Trophoblast cell (in vitro differentiated cells and primary cell): ENCODE measurements at places on chromosomes 2 and 18.

- DNase-seq, result no peak
- no peak overlapping the region for H3K27ac ChIP-seq
- H3K4me1 ChIP-seq, result no peaks in the 10 kb centered on the region
- H3K27me3 ChIP-seq, result no peaks in the 10 kb centered on the region
- H3K36me3 ChIP-seq, result no peaks in the 10 kb centered on the region
Observed at GRCh38 chr18:1124495-1124894, 219.8 kb downstream of the ADCYAP1 start.

DNA sequence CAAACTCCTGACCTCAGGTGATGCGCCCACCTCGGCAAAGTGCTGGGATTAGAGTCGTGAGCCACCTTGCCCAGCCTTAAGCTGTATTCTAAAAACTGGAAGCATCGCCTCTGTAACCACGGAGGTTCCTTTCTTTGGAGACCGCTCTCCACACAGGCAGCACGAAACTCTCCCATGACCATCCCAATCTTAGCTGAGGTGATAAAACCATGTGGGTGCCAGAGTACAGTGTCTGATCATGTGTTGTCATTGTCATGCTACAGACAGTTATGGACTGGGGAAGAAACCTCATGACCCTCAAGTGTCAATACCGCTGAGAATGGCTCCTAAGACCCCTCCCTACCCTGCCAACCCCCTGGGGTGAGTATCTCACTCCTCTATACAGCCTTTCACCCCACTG, 41.4 kb upstream of the EPG5 start:
- no peaks in the 10 kb centered on the region for H3K27me3 ChIP-seq
- no peak overlapping the region for H3K27ac ChIP-seq
- H3K4me3 ChIP-seq, result no peak overlapping the region
- no peak for DNase-seq
- H3K36me3 ChIP-seq, result peaks cover 13% of the 10 kb centered on the region

GRCh38 chr2:172169611-172170010, 66.9 kb upstream of the DLX2 start:
- no peak overlapping the region for H3K4me3 ChIP-seq
- no peaks in the 10 kb centered on the region for H3K27me3 ChIP-seq
- H3K36me3 ChIP-seq, result no peaks in the 10 kb centered on the region
- peaks cover 2% of the 10 kb centered on the region for H3K4me1 ChIP-seq
- no peak overlapping the region for H3K27ac ChIP-seq

DNA sequence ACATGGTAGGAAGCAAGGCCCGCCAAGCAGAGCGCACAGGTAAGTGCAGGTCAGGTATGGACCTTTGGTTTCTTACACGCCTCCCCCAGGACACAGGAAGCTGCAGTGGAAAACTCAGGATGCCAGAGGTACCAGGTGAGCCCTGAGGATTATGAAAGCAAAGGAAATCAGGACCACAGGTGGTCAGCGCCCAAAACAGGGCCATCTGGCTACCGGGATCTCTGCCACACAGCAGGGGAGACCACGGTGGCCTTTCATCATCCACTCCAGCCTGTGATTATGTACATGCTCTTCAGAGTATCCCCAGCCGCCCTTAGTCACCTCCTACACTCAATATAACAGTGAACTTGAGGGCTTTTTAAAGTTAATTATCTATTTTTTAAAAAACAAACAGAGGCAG, 125.5 kb upstream of the EPC2 start:
- no peaks in the 10 kb centered on the region for H3K4me1 ChIP-seq
- no peaks in the 10 kb centered on the region for H3K36me3 ChIP-seq
- no peaks in the 10 kb centered on the region for H3K27me3 ChIP-seq
- DNase-seq, result no peak
- no peak overlapping the region for H3K4me3 ChIP-seq

- H3K4me1 ChIP-seq, result no peaks in the 10 kb centered on the region
- H3K27me3 ChIP-seq, result no peaks in the 10 kb centered on the region
- no peaks in the 10 kb centered on the region for H3K36me3 ChIP-seq
- no peak for DNase-seq
- H3K27ac ChIP-seq, result no peak overlapping the region
- no peak overlapping the region for H3K4me3 ChIP-seq
Observed at GRCh38 chr2:168198476-168199207, 48.8 kb downstream of the STK39 start.

DNA sequence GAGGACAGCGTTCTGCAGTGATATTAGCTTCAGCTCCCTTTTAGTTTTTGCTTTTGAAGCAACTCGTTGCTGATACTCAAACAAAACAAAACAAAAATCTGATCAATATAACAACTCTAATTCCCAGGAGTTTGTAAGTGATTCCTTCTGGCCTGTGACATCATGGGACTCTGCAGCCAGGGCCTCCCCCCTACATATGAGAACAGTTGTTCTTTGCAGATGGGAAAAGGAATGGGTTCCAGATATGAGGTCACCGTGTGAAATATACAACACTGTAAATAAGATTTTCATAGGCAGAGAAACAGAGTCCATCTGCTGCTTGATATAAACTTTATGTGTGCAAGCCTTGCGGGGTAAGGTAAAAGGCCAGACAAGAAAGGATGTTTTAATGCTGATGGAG, 56.7 kb downstream of the DIS3L2 start:
- DNase-seq, result no peak
- no peak overlapping the region for H3K4me3 ChIP-seq
- no peaks in the 10 kb centered on the region for H3K4me1 ChIP-seq
- no peaks in the 10 kb centered on the region for H3K27me3 ChIP-seq
- H3K36me3 ChIP-seq, result no peaks in the 10 kb centered on the region
- no peak overlapping the region for H3K27ac ChIP-seq

GRCh38 chr2:142944264-142944663, 66.8 kb downstream of the KYNU start:
- H3K27me3 ChIP-seq, result no peaks in the 10 kb centered on the region
- H3K4me3 ChIP-seq, result no peak overlapping the region
- no peaks in the 10 kb centered on the region for H3K36me3 ChIP-seq
- no peak overlapping the region for H3K27ac ChIP-seq
- no peaks in the 10 kb centered on the region for H3K4me1 ChIP-seq
- peak; percentile 86 for DNase-seq

- H3K4me3 ChIP-seq, result no peak overlapping the region
- H3K36me3 ChIP-seq, result peaks cover 2% of the 10 kb centered on the region
- H3K4me1 ChIP-seq, result no peaks in the 10 kb centered on the region
- no peak overlapping the region for H3K27ac ChIP-seq
- no peaks in the 10 kb centered on the region for H3K27me3 ChIP-seq
- no peak for DNase-seq
Observed at GRCh38 chr2:223923976-223924375, 21.2 kb downstream of the WDFY1 start.

GRCh38 chr2:241970716-241971115, 101.2 kb downstream of the RTP5 start:
- no peaks in the 10 kb centered on the region for H3K27me3 ChIP-seq
- no peak for DNase-seq
- H3K27ac ChIP-seq, result no peak overlapping the region
- H3K4me1 ChIP-seq, result peaks cover 10% of the 10 kb centered on the region
- H3K4me3 ChIP-seq, result no peak overlapping the region
- H3K36me3 ChIP-seq, result no peaks in the 10 kb centered on the region
